A172 (cell line): ENCODE measurements at places on chromosomes 4 and X. TPM values are rescaled to one million over a fixed set of nuclear protein-coding genes. Genes with fewer than 3 reads are reported as not detected.
A peak's percentile ranks its signal among the peaks of the same experiment; 100 is the strongest.

DNA sequence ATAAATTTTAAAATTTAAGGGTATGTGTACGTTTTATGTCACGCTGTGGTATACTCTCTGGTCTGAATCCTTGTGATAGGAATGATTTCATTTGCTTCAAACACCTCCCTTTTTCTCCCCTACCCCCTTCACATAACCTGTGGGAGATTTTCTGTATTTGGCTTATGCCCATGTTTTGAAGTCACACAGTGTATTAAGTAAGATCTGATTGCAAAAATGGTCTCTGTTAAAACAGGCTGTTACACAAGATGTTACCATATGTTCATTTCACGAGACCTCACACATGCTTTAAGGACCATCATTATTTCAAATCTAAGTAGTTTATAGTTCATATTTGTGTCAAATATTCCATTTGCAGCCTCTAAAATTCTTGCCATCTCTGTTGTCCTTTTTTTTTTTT, 63.5 kb downstream of the TMEM131L start:
- no peak for DNase-seq

DNA sequence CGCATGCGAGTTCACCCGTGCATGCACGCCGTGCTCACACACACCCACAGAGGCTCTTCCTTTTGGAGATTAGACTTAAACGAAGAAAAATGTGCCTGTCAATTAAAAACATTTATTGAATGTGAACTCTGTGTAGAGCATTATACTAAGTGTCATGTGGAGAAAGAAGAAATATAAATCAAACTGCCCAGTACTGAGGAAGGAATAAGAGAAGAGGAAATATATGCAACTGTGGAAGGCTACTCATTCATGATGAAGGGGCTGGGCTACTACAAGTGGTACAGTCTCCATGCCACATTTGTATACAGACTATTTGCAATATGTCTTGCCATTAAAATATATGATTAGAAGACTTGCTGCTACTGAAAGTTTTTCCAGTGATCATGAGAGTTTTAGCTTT, 714.7 kb downstream of the DMD start:
- no peak for DNase-seq

GRCh38 chr4:169229571-169230028, 41.2 kb downstream of the SH3RF1 start:
- DNase-seq = peak; percentile 95

- no peak for DNase-seq
These were observed 6.1 kb downstream of the ARSJ start for GRCh38 chr4:113973345-113973744.

- DNase-seq = peak; percentile 44
These were observed 111.0 kb downstream of the DHX15 start for GRCh38 chr4:24473309-24473721.

- no peak for DNase-seq
These were observed 480 bp downstream of the USP46 start for GRCh38 chr4:52658641-52659000.

GRCh38 chr4:39235021-39235420, 52.7 kb downstream of the WDR19 start:
- DNase-seq = no peak

GRCh38 chrX:5051831-5052491, 1176.7 kb downstream of the NLGN4X start:
- DNase-seq = peak; percentile 96

AR gene
- total RNA-seq = 3.6 and 3.7 TPM in 2 replicates

UGT8 gene
- not detected in 2 replicates for total RNA-seq

CSAG3 gene
- total RNA-seq = not detected in 2 replicates

EDNRA gene
- 0.31 and 0.57 TPM in 2 replicates for total RNA-seq

RHOXF2 gene
- total RNA-seq = not detected in 2 replicates

SYN1 gene
- 0.38 TPM in 1 of 2 replicates, not detected in the other for total RNA-seq

GYPE gene
- total RNA-seq = not detected in 2 replicates
